ENCODE measurements at places on chromosomes 1 and 21. TPM values are rescaled to one million over a fixed set of nuclear protein-coding genes. Genes with fewer than 3 reads are reported as not detected.

The PTPRF gene
- 21.4 TPM for total RNA-seq

The MIXL1 gene
- total RNA-seq = not detected

The APOBEC4 gene
- not detected for total RNA-seq

The LYPLAL1 gene
- total RNA-seq = 16.2 TPM

The GUCA2B gene
- not detected for total RNA-seq

The BACH1 gene
- 63.6 TPM for total RNA-seq

The SHE gene
- total RNA-seq = 0.11 TPM

The DNALI1 gene
- 3.8 TPM for total RNA-seq

The SLAMF7 gene
- 0.91 TPM for total RNA-seq

The RCSD1 gene
- 0.83 TPM for total RNA-seq

The HES3 gene
- not detected for total RNA-seq

The GBP1 gene
- 101 TPM for total RNA-seq

The BCL10 gene
- 50.7 TPM for total RNA-seq

The NPR1 gene
- not detected for total RNA-seq

The ACTA1 gene
- total RNA-seq = not detected

The GBP7 gene
- total RNA-seq = not detected

The LPAR3 gene
- 1.4 TPM for total RNA-seq

The KCNK1 gene
- 12.7 TPM for total RNA-seq

The BNIPL gene
- 0.60 TPM for total RNA-seq

The HTR6 gene
- not detected for total RNA-seq

The TEDDM1 gene
- not detected for total RNA-seq

The DLGAP3 gene
- 0.34 TPM for total RNA-seq

The RASAL2 gene
- total RNA-seq = 12.2 TPM

The KCNE2 gene
- total RNA-seq = not detected

The PTGFR gene
- 1.8 TPM for total RNA-seq

The TNFSF4 gene
- total RNA-seq = 2.7 TPM

The LIPI gene
- not detected for total RNA-seq
